Karpas-422 (cell line): ENCODE measurements at places on chromosomes 6 and 20. TPM values are rescaled to one million over a fixed set of nuclear protein-coding genes. Genes with fewer than 3 reads are reported as not detected.

- no peak overlapping the region for H3K4me3 ChIP-seq
- H3K27ac ChIP-seq = no peak overlapping the region
- H3K36me3 ChIP-seq = no peaks in the 10 kb centered on the region
- no peaks in the 10 kb centered on the region for H3K27me3 ChIP-seq
- peaks cover 10% of the 10 kb centered on the region; the same call in 1 of the 2 replicates for H3K4me1 ChIP-seq
- no peak for DNase-seq
Observed at GRCh38 chr6:7730784-7731227, 4.9 kb downstream of the BMP6 start.

GRCh38 chr6:33000055-33000454 is 9.3 kb downstream of the HLA-DOA start:
- H3K4me3 ChIP-seq = no peak overlapping the region

- no peak for DNase-seq
- H3K27me3 ChIP-seq = no peaks in the 10 kb centered on the region
- no peaks in the 10 kb centered on the region for H3K36me3 ChIP-seq
Observed at GRCh38 chr6:109513571-109514071, 30.6 kb upstream of the ZBTB24 start.

- H3K27me3 ChIP-seq = no peaks in the 10 kb centered on the region
- no peak for DNase-seq
- no peaks in the 10 kb centered on the region for H3K36me3 ChIP-seq
- H3K27ac ChIP-seq = no peak overlapping the region
Observed at GRCh38 chr6:130965656-130966055, 97.4 kb downstream of the EPB41L2 start.

ECT2L gene
- not detected in 2 replicates for total RNA-seq

DNA sequence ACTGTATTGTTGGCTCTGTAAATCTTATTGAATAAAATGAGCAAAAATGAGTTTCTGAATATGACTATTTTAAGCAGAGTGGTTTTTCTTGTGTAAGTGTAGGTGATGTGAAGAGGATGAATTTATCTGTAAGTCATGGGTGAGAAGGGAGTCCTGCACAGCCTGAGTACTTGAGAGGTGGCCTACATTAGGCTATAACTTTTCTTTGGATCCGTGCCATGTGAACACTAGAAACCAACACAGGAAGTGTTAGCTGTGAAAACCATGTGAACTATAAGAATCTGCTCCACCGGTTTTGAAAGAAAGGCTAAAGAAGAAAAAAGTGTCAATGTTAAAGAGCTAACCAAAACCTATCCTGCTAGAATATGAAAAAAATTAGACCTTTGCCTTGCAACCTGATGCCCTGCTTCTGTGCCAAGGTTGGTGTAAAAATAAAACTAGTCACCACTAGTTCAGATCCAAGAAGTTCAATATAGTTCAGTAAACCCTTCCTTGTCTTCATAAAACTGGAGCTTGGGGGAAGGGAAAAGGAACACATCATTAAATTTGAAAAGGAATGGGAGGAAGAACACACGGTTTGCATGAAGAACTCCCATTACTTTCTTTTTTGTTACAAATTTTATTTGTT is 21.3 kb downstream of the PLCB1 start:
- H3K27ac ChIP-seq = no peak overlapping the region
- no peak for DNase-seq
- no peak overlapping the region for H3K4me3 ChIP-seq
- no peaks in the 10 kb centered on the region for H3K4me1 ChIP-seq
- H3K36me3 ChIP-seq = no peaks in the 10 kb centered on the region

DNA sequence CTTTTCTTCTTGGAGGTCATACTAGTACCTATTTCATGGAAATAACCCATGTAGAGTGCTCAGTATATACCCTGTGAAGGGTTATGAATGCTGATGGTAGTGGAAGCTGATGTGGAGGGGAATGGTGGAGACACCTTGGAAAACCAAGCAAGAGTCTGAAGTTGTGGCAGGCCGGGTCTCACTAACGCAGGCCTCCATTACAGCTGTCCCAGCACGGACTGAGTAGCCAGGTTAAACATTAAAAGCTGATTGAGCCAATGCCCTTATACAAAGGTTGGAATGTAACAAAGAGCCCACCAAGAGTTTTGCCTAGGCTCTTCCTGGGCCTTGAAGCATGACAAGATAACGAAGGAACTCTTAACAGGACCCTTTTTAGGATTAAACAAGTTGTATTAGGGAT is 2.1 kb upstream of the PCMTD2 start:
- no peaks in the 10 kb centered on the region for H3K27me3 ChIP-seq
- H3K36me3 ChIP-seq = no peaks in the 10 kb centered on the region
- peaks cover 34% of the 10 kb centered on the region for H3K4me1 ChIP-seq
- no peak overlapping the region for H3K27ac ChIP-seq

DNA sequence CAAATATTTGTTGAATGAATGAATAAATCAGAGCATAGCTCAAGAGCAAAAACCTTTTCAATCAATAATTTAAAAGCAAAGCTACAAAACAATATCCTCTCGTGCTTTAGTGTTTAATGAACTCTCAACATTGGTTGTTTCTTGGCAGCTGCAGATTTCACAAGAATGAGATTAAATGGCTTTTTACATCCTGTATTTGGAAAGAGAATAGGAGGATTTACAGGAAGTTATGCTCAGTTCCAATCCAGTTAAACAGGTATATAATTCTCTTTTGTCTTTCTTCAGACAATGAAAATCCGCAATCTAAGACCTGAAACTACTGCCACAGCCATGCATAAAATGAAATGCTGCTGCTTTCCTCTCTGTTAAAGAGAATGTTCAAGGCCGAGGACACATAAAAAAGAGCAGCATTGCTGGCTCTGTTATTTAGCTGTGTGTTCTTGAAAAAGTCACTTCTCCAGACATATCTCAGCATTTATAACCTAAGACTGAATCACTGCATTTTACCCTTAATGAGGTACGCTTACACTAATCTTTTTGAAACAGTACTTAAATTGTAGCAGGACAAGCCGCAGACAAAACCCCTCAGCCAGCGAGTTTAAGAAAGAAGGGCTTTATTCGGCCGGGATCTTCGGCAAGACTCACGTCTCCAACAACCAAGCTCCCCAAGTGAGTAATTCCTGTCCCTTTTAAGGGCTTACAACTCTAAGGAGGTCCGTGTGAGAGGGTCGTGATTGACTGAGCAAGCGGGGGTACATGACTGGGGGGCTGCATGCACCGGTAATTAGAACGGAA is 3.6 kb downstream of the C6orf52 start:
- no peaks in the 10 kb centered on the region for H3K27me3 ChIP-seq
- peaks cover 11% of the 10 kb centered on the region for H3K4me1 ChIP-seq
- no peak overlapping the region for H3K4me3 ChIP-seq
- no peak for DNase-seq

DNA sequence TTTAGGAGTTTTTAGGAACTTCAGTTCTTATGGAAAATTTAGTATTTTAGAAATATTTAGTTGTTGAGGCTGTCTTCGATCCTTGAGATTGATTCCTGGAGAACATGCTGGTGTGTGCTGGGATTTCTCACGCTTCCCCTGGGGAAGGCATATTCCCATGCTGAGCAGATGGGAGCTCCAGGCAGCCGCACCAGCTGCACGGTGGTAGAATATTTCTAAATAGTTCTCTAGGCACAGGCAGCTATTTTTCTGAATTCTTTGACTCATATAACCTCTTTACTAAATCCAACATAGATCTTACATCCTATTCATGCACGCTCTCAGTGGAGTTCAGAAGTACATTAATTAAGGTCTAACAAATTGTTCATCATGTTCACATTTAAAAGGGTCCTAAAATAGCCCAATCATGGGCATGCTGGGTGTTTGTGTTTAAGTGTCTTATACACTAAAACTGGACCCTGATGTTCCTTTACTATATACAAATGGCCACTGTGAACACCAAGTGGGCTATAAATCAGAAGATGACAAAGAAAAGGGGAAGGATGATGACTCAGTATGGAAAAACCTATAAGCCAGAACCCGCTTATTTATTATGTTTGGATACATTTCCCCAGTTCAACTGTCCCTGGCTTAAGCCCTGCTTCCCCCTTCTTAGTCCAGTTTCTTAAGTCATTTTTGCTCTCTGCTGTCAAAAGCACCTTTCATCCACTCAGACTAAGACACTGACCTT is 138.5 kb downstream of the UST start:
- H3K4me1 ChIP-seq = no peaks in the 10 kb centered on the region
- no peak for DNase-seq
- no peaks in the 10 kb centered on the region for H3K36me3 ChIP-seq
- H3K4me3 ChIP-seq = no peak overlapping the region
- H3K27ac ChIP-seq = no peak overlapping the region
- no peaks in the 10 kb centered on the region for H3K27me3 ChIP-seq

GRCh38 chr6:110795271-110795670 is 20.0 kb downstream of the CDK19 start:
- no peak overlapping the region for H3K4me3 ChIP-seq
- no peak overlapping the region for H3K27ac ChIP-seq
- no peak for DNase-seq
- no peaks in the 10 kb centered on the region for H3K36me3 ChIP-seq
- peaks cover 4% of the 10 kb centered on the region for H3K4me1 ChIP-seq
- H3K27me3 ChIP-seq = no peaks in the 10 kb centered on the region

SYCP2L gene
- 0.11 TPM in 1 of 2 replicates, not detected in the other for total RNA-seq

NUDT3 gene
- 33.7 and 41.7 TPM in 2 replicates for total RNA-seq

DNA sequence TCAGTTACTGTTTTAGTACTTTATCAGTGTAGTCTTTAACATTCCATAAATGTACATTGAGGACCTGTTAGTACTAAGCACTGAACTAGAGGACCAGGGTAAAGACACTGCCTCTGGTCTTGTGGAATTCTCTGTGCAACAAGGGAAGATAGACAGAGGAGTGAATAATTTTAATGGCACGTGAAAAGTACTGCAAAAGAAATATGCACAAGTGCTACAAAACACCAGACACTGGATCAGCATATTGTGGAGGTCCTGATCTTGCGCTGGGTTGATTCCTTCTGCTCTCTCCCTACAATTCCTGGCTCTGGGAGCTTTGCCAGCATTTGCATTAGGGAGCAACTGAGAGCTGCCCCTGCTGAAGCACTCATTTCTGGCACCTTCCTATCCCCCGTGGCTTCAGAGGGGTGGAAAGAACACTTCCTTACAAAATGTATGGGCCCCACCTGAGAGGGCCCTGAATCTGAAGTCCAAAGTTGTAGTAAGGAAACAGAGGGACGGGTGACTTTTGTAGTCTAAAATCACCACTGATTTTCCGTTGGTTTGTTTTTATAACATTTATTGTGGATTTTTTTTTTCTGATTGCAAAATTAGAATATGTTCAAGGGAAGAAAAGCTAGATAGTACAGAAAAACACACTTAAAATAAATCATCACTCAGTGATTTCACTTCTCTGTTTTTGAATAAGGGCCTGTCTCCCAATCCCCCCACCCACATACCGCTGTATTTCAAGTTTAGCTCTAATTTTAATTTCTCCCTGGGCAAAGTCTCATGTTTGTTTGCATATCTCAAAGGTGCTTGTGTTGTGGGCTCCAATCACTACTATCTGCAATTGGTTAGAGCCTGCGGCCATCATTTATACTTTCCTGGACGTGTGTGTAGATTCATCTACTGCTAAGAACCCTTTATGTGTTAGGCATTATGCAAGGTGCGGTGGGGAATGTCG is 4.9 kb downstream of the PKIG start:
- peak; percentile 91 for DNase-seq
- peaks cover 90% of the 10 kb centered on the region for H3K4me1 ChIP-seq
- H3K27ac ChIP-seq = peak overlapping the region; percentile 99
- no peaks in the 10 kb centered on the region for H3K27me3 ChIP-seq
- peak overlapping the region; percentile 64 for H3K4me3 ChIP-seq

EZR gene
- total RNA-seq = 88.5 and 185 TPM in 2 replicates

OTOR gene
- total RNA-seq = not detected in 2 replicates

- DNase-seq = no peak
- no peaks in the 10 kb centered on the region for H3K4me1 ChIP-seq
- H3K27ac ChIP-seq = no peak overlapping the region
- no peaks in the 10 kb centered on the region for H3K27me3 ChIP-seq
Observed at GRCh38 chr20:36307412-36308325, 1.5 kb downstream of the DLGAP4 start.

- no peak for DNase-seq
- H3K27ac ChIP-seq = no peak overlapping the region
- H3K36me3 ChIP-seq = no peaks in the 10 kb centered on the region
- H3K4me3 ChIP-seq = no peak overlapping the region
Observed at GRCh38 chr20:60236613-60237012, 278.4 kb downstream of the CDH26 start.

SLCO4A1 gene
- 0.72 TPM in 1 of 2 replicates, not detected in the other for total RNA-seq

DNA sequence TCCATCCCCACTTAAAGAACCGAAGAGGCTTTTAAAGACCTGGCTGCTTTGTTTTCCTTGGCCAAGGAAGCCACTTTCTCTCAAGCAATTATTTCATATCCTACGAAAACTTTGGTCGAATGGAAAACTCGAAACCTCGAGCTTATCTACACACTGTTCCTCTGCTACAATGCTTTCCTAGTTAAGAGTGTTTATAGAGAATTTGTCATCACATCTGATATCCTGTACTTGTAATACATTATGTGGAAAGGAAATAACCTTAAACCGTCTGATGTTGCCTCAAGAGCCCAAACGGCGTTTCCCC is 28.1 kb downstream of the TFAP2B start:
- H3K4me1 ChIP-seq = no peaks in the 10 kb centered on the region
- DNase-seq = no peak
- H3K27ac ChIP-seq = no peak overlapping the region
- no peaks in the 10 kb centered on the region for H3K27me3 ChIP-seq

DNA sequence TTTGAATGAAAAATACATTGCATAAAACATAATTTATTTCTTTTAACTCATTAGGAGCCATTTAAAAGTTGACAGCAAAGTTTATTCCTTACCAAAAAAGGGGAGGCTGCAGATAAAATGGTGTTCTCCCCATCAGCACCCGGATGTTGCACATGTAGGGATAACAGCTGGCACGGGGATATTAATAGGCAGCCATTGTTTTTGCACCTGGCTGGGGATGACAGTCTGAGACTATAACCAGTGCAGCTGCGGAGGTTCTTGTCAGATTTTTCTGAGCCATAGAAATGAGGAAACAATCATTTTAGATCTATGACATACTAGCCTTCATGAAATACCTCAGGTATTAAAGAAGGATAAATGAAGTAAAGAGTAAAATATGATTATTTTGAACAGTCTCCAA is 20.1 kb upstream of the HECA start:
- H3K27ac ChIP-seq = no peak overlapping the region
- no peak overlapping the region for H3K4me3 ChIP-seq
- H3K27me3 ChIP-seq = no peaks in the 10 kb centered on the region
- H3K4me1 ChIP-seq = peaks cover 24% of the 10 kb centered on the region
- DNase-seq = peak; percentile 61

DNA sequence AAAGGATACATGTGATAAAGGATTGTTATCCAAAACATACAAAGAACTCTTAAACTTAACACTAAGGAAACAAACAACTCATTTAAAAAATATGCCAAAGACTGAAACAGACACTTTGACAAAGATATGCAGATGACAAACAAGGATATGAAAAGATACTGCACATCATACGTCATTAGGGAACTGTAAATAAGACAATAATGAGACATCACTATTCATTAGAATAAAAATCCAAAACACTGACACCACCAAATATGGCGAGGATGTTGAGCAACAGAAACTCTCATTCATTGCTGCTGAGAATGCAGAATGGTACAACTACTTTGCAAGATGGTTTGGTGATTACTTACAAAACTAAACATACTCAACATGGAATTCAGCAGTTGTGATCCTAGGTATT is 156.5 kb upstream of the FOXA2 start:
- no peaks in the 10 kb centered on the region; the same call in 1 of the 2 replicates for H3K27me3 ChIP-seq
- no peak overlapping the region for H3K27ac ChIP-seq
- H3K4me1 ChIP-seq = 0 out of 2 replicates have a peak, but pooled peaks cover under 1% of the 10 kb centered on the region
- H3K36me3 ChIP-seq = no peaks in the 10 kb centered on the region

PLN gene
- not detected in 2 replicates for total RNA-seq

PSORS1C2 gene
- total RNA-seq = not detected in 2 replicates

ARMC2 gene
- 1.0 and 1.2 TPM in 2 replicates for total RNA-seq
